ENCODE measurements at places on chromosomes 2 and 18.

- DNase-seq = no peak
These were observed 27.2 kb downstream of the RNF152 start for GRCh38 chr18:61865466-61866175.

- no peak for DNase-seq
These were observed 196.1 kb downstream of the AGPS start for GRCh38 chr2:177588671-177589070.

DNA sequence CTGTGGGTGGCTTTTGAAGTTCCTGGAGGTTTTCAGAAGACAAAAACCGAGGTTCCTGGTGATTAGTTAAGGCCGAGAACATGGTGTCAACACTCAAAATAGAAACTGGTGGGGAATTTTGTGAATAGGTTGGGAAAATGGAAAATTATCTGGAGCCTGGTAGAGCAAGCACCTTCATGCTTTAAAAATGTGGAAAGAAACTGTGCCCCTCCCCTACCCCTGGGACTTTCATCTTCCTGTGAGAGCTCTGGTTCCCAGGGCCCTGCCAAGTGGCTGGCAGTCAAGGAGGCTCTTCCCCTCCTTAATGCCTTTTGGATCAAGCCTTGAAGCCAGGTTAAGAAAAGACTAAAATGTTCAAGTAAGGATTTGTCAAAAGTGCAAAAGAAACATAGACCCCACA is 1.9 kb upstream of the CRACDL start:
- DNase-seq = no peak

- DNase-seq = no peak
These were observed 39.5 kb downstream of the THNSL2 start for GRCh38 chr2:88209521-88210131.

DNA sequence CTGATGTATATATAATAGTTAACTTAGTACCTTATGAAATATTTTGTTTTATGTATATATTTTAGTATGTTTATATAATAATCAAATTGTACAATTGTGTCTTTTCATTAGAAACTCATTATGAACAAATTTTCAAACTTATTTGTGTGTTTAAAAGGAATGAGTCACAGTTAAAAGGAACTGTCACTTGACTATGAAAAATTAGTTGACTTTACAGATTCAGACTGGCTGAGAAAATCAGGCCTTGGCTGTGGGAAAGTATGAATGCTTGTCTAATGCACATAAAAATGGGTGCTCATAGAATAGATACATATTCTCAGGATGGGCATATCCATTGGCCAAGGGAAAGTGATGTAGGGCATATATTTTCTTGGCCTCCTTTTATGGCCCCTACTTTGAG is 576.8 kb downstream of the SATB2 start:
- no peak for DNase-seq

- DNase-seq = no peak
These were observed 635.1 kb upstream of the SLC39A10 start for GRCh38 chr2:195021711-195022507.

DNA sequence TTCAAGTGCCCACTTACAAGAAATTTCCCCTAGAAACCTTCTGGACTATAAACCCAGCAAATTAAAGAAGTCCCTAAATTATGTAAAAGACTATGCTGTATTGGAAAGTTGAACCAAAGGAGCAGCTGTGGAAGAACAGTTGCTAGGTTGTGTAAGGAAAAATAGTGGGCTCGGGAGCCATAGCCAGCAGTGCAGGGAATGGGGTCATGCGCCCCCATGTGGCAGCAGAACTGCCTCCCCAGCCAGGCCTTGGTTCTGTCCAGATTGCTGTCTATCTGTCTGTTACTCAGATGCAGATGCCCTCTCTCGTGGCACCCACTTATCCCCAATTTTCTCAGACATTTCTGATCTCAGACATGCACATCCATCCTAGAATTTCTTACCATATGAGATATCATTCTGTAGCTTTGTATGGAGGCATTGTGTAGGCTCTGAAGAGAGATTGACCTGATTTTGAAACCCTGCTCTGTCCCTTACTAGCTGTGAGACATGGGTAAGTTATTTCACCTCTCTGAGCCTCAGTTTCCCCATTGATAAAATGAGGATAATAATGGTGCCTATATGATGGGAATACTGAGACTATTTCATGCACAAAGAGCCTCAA is 258.3 kb downstream of the SS18 start:
- DNase-seq = no peak

- no peak for DNase-seq
These were observed 65.9 kb downstream of the MGAT5 start for GRCh38 chr2:134319596-134320254.

DNA sequence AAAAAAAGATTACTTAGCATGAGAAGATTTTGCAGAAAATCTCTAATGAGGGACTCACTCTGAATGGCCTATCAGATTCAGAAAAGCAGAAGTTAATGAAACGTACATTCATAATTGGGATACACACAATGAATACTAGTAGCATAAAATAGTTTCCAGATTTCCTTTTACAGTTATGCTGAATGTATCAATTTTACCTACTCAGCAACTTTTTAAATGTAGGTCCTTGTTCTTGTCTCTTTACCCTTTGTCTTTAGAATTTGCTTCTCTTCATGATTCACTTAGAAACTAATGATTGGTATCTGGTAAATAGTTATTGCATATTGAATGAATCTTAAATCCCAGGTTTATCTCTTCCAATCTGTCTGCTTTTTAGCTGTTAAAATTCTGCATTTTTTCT is 458.8 kb downstream of the DSC3 start:
- DNase-seq = no peak

DNA sequence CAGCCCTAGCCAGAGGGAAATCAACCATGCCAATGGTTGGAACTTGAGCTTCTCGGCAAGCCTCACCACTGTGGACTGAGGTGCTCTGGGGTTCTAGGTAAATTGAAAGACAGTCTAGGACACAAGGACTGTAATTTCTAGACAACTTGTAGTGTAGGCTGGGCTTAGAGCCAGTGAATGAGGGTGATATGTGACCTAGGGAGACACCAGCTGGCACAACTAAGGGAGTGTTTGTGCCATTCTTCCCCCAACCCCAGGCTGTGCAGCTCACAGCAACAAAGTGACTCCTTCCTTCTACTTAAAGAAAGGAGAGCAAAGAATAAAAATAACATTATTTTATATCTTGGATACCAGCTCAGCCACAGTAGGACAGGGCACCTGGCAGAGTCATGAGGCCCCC is 1690.7 kb upstream of the TMEFF2 start:
- no peak for DNase-seq

All from stimulated activated CD8-positive, alpha-beta memory T cell treated with anti-CD3 and anti-CD28 coated beads, Interleukin-15, amount 100 ng/mL, for 24 hours (primary cell).